ENCODE measurements at places on chromosomes 11 and 22. TPM values are rescaled to one million over a fixed set of nuclear protein-coding genes. Genes with fewer than 3 reads are reported as not detected.

The IL10RA gene
- total RNA-seq: 0.08 TPM

The ROM1 gene
- 4.6 TPM for total RNA-seq

The CSTF3 gene
- total RNA-seq: 26.0 TPM

The POLDIP3 gene
- 43.3 TPM for total RNA-seq

The NCAPD3 gene
- total RNA-seq: 27.5 TPM

The VSIG10L2 gene
- total RNA-seq: not detected

The CADM1 gene
- 23.2 TPM for total RNA-seq

The MPZL3 gene
- 0.38 TPM for total RNA-seq

The MMP27 gene
- total RNA-seq: not detected

The C1QTNF5 gene
- total RNA-seq: not detected

The ALKBH8 gene
- total RNA-seq: 8.2 TPM

The MUC6 gene
- total RNA-seq: not detected

The GP1BB gene
- total RNA-seq: not detected

The RAG2 gene
- total RNA-seq: not detected

The FGF19 gene
- 0.03 TPM for total RNA-seq

The CNGA4 gene
- 0.18 TPM for total RNA-seq

The LRRC4C gene
- not detected for total RNA-seq

The RABL2B gene
- total RNA-seq: 20.8 TPM

The OR4D5 gene
- total RNA-seq: not detected

The VSTM5 gene
- not detected for total RNA-seq

The GLYATL2 gene
- not detected for total RNA-seq

The CD3D gene
- total RNA-seq: not detected

The EMID1 gene
- total RNA-seq: 0.38 TPM

The RAB36 gene
- 6.6 TPM for total RNA-seq

The POU2AF3 gene
- 0.37 TPM for total RNA-seq

The DEFB131B gene
- not detected for total RNA-seq

The PPP1R14B gene
- total RNA-seq: 383 TPM

The FAM180B gene
- total RNA-seq: not detected

The INSC gene
- not detected for total RNA-seq

The NXPE4 gene
- total RNA-seq: not detected

The HIC2 gene
- 2.8 TPM for total RNA-seq

The ARFGAP2 gene
- total RNA-seq: 41.6 TPM

The RAC2 gene
- 0.27 TPM for total RNA-seq

The GTSE1 gene
- 29.9 TPM for total RNA-seq

The SAA4 gene
- not detected for total RNA-seq

The MS4A10 gene
- not detected for total RNA-seq

The ARFIP2 gene
- 57.4 TPM for total RNA-seq

The DUSP8 gene
- total RNA-seq: 2.0 TPM

The ARCN1 gene
- 87.1 TPM for total RNA-seq

The PAMR1 gene
- total RNA-seq: not detected

The XKR3 gene
- total RNA-seq: not detected

The RTCB gene
- total RNA-seq: 79.3 TPM

The WNT11 gene
- 1.3 TPM for total RNA-seq

The OR5B21 gene
- not detected for total RNA-seq

The OR51V1 gene
- total RNA-seq: not detected

The ZP1 gene
- 0.11 TPM for total RNA-seq

The WT1 gene
- total RNA-seq: 5.9 TPM

The OR51S1 gene
- total RNA-seq: not detected

The PKDREJ gene
- total RNA-seq: not detected

The TRPC6 gene
- total RNA-seq: 0.77 TPM

The SULT4A1 gene
- total RNA-seq: not detected
